ENCODE measurements at places on chromosomes 5 and 9. TPM values are rescaled to one million over a fixed set of nuclear protein-coding genes. Genes with fewer than 3 reads are reported as not detected.

GRCh38 chr9:91303741-91304415, 57.8 kb downstream of the AUH start:
- H3K4me1 ChIP-seq, result peaks cover 11% of the 10 kb centered on the region
- H3K27ac ChIP-seq, result no peak overlapping the region
- no peaks in the 10 kb centered on the region for H3K27me3 ChIP-seq
- H3K4me3 ChIP-seq, result no peak overlapping the region
- H3K36me3 ChIP-seq, result peaks cover 9% of the 10 kb centered on the region

DNA sequence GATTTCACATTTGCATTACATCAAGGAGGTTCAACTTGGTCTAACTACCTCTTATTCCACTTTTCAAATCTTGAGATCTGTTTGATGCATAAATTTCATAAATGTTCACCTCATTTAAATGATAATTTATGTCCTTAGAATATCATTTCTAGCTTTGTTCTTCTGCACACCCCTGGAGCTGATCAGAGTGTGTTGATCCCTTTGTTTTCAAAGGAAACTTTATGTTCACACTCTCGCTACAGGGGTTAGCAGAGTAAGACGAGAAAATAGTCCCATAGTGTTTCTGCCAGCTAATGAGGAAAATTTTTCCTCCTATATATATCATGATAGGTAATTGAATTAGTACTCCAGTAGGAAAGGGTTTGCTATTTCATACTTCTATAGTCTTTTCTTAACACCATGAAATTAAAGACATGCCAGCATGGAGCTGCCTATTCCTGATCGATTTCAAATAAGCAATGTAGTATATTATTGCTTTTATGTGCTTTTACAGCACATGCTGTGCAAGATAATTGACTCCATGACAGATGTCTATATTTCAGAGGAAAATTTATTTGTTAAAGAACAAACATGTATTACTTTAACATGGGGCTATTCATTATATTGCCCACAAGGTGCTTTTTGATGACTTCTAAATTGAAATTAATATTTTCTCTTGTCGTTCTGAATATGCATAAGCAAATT, 4.8 kb upstream of the PAM start:
- H3K36me3 ChIP-seq, result peaks cover 6% of the 10 kb centered on the region
- no peak overlapping the region for H3K27ac ChIP-seq
- H3K4me1 ChIP-seq, result peaks cover 35% of the 10 kb centered on the region
- DNase-seq, result no peak
- peaks cover 12% of the 10 kb centered on the region for H3K27me3 ChIP-seq
- no peak overlapping the region for H3K4me3 ChIP-seq

- no peak overlapping the region for H3K4me3 ChIP-seq
- no peaks in the 10 kb centered on the region for H3K27me3 ChIP-seq
- H3K27ac ChIP-seq, result no peak overlapping the region
- H3K4me1 ChIP-seq, result no peaks in the 10 kb centered on the region
Observed at GRCh38 chr5:178293815-178294214, 61.2 kb upstream of the PHYKPL start.

- H3K27ac ChIP-seq, result no peak overlapping the region
- H3K27me3 ChIP-seq, result peaks cover 40% of the 10 kb centered on the region
- H3K36me3 ChIP-seq, result no peaks in the 10 kb centered on the region
Observed at GRCh38 chr5:76718381-76718832, 2.5 kb downstream of the F2R start.

DNA sequence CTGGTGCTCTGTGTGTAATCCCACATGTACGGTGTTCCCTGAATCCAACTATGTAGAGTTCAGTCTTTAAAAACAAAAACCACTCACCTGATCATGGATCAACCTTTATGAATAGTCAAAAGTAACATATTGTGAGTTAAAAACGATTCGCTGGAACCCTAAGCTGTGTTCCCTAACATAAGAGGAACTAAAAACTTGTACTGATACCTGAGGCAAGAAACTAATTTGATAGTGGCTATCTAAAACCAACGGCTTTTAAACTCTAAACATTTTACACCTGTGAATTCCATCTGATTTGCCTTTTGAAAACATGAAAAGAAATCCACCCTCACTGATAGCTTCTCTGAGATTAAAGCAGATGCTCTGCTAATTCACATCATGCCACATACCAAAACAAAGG, 101.5 kb downstream of the DEPDC1B start:
- DNase-seq, result no peak
- no peak overlapping the region for H3K4me3 ChIP-seq
- H3K27me3 ChIP-seq, result no peaks in the 10 kb centered on the region
- H3K36me3 ChIP-seq, result peaks cover 1% of the 10 kb centered on the region

- no peak overlapping the region for H3K4me3 ChIP-seq
- peaks cover 22% of the 10 kb centered on the region for H3K4me1 ChIP-seq
- no peak overlapping the region for H3K27ac ChIP-seq
- H3K27me3 ChIP-seq, result peaks cover 6% of the 10 kb centered on the region
- DNase-seq, result no peak
- H3K36me3 ChIP-seq, result no peaks in the 10 kb centered on the region
Observed at GRCh38 chr9:127219520-127219919, 45.1 kb upstream of the GARNL3 start.

- no peak for DNase-seq
- peaks cover 3% of the 10 kb centered on the region for H3K36me3 ChIP-seq
- no peaks in the 10 kb centered on the region for H3K27me3 ChIP-seq
Observed at GRCh38 chr5:10653043-10653442, 89.2 kb downstream of the ANKRD33B start.

DNA sequence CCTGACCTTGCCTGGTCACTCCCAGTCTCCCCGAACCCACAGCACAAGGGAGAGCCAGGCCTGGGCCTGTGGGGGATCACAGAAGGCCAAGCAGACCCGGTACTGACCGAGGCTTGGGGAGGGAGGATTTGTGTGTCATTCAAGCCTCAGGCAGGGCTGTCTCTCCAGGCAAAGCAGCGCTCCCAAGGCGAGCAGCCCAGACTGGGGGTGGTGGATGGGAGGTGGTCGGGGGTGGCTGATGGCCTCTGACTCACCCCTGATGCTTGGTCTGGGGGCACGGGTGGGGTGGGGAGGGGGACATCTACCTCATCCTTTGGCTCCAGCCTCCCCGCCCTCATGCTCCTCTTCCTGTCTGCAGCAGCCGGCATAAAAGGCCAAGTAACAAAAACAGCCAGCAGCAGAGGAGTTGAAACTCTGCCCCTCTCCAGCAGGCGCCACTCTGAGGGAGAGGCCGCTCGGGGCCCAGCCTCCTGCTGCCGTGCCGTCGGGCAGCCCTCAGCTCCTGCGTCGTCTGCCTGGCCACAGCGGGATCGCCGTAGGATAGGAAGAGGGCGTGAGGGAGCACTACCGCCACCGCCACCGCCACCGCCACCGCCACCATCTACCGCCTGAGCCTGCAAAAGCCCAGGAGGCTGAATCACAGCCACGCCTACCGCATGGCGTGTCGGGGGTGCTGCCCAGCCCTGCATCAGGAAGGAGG, 166.0 kb downstream of the OLFM1 start:
- no peak overlapping the region for H3K4me3 ChIP-seq
- H3K36me3 ChIP-seq, result no peaks in the 10 kb centered on the region
- no peaks in the 10 kb centered on the region for H3K4me1 ChIP-seq
- no peak overlapping the region for H3K27ac ChIP-seq

GRCh38 chr9:131423171-131423581, 29.3 kb downstream of the PRRC2B start:
- peaks cover 33% of the 10 kb centered on the region for H3K36me3 ChIP-seq
- H3K27me3 ChIP-seq, result no peaks in the 10 kb centered on the region
- H3K27ac ChIP-seq, result peak overlapping the region; percentile 60
- no peak overlapping the region for H3K4me3 ChIP-seq

- H3K4me1 ChIP-seq, result peaks cover 8% of the 10 kb centered on the region
- no peak overlapping the region for H3K27ac ChIP-seq
- no peak for DNase-seq
- no peak overlapping the region for H3K4me3 ChIP-seq
- H3K27me3 ChIP-seq, result peaks cover 65% of the 10 kb centered on the region
- H3K36me3 ChIP-seq, result no peaks in the 10 kb centered on the region
Observed at GRCh38 chr9:116156621-116157314, 3.2 kb downstream of the PAPPA start.

DNA sequence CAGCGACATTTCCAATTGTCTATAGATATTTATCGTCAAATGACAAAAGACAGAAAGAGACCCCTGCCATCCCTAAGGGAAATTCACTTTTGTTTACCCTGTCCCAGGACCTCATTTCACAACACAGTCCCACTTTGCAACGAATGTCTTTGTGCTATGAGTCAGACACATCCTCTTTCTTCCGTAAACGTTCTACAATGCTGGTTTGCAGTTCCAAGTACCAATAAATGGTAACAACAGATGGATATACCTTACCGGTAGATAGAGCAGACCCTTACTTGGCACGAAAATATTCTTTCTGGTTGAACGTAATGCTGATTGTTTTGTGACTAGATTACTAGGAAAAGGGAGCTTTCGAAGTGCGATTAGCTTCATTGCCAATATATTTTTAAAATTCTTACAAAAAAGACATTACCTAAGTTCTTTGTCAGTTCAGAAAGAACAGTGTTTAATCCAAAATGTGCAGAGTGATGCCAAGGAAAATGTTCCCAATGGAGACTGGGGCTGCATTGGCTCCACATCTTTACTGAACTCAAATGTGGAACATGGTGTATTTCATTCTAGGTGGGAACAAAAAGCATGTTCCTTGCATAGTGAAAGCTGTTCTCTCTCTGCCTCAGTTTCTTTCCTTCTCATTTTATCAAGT, 202.5 kb upstream of the SLC27A6 start:
- no peaks in the 10 kb centered on the region for H3K36me3 ChIP-seq
- no peaks in the 10 kb centered on the region for H3K27me3 ChIP-seq
- H3K4me3 ChIP-seq, result no peak overlapping the region
- no peak for DNase-seq
- no peaks in the 10 kb centered on the region for H3K4me1 ChIP-seq

DNA sequence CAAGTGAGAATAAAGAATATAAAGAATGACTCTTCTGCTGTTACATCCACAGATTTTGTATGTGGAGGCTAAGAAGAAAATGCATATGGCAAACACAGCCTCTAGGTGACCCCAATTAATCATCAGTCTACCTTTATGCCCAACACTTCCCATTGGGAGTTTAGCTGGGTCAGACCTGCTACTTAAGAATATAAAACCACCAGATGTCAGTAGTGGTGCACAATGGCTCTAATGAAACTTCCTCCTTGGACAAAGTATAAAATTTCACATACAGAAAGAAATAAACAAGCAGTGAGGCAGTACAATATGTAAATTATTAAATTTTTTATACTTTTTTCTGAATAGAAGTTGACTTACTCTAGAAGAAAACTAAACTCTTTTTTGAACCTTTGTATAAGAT, 539.9 kb downstream of the BRINP1 start:
- no peaks in the 10 kb centered on the region for H3K27me3 ChIP-seq
- H3K4me3 ChIP-seq, result no peak overlapping the region
- no peak for DNase-seq
- no peaks in the 10 kb centered on the region for H3K4me1 ChIP-seq

DNA sequence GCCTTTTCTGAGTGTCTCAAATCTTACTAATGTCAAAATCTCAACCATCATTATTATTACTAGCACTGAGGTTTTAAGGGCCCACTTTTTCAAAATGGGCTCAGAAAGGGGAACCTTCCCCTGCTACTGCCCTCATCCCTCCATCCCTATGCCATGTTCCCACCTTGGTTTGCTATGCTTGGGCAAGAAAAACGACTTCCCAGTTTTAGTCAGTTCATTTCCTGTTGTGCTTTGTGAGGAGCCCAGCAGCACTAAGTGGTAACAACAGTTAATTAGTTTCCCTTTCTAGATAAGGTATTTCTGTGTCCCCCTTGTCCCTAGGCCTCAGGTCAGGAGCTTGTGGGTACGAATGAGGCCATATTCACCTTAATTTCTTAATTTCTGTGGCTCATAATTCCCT, 595.2 kb downstream of the RAB3C start:
- peaks cover 13% of the 10 kb centered on the region for H3K4me1 ChIP-seq
- no peak overlapping the region for H3K4me3 ChIP-seq
- no peak for DNase-seq
- H3K27ac ChIP-seq, result no peak overlapping the region

DNA sequence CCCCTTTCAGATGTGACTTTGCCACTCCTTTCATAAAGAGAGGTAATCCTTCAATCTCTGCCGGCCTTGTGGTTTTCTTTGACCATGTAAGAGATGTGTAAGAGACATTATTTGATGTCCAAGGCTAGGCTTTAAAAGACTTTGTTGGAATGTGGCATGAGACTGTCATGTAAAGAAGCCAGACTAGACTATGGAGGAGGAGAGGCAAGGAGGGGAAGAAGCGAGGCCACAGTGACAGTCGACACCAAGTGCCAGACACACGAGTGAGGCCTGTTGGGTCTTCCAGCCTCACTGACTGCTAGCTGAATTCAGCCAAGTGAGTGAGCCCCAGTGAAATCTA, 1013.3 kb downstream of the MAT2B start:
- H3K36me3 ChIP-seq, result no peaks in the 10 kb centered on the region
- H3K4me3 ChIP-seq, result no peak overlapping the region
- DNase-seq, result no peak
- H3K27ac ChIP-seq, result no peak overlapping the region
- no peaks in the 10 kb centered on the region for H3K27me3 ChIP-seq

- H3K36me3 ChIP-seq, result peaks cover 2% of the 10 kb centered on the region
- H3K4me1 ChIP-seq, result no peaks in the 10 kb centered on the region
- no peaks in the 10 kb centered on the region for H3K27me3 ChIP-seq
Observed at GRCh38 chr5:110169461-110169860, 479.7 kb downstream of the MAN2A1 start.

- peaks cover 46% of the 10 kb centered on the region for H3K27me3 ChIP-seq
- H3K27ac ChIP-seq, result no peak overlapping the region
- H3K36me3 ChIP-seq, result no peaks in the 10 kb centered on the region
- H3K4me3 ChIP-seq, result no peak overlapping the region
- H3K4me1 ChIP-seq, result peaks cover 5% of the 10 kb centered on the region
Observed at GRCh38 chr9:109311731-109312130, 9.1 kb downstream of the EPB41L4B start.

DNA sequence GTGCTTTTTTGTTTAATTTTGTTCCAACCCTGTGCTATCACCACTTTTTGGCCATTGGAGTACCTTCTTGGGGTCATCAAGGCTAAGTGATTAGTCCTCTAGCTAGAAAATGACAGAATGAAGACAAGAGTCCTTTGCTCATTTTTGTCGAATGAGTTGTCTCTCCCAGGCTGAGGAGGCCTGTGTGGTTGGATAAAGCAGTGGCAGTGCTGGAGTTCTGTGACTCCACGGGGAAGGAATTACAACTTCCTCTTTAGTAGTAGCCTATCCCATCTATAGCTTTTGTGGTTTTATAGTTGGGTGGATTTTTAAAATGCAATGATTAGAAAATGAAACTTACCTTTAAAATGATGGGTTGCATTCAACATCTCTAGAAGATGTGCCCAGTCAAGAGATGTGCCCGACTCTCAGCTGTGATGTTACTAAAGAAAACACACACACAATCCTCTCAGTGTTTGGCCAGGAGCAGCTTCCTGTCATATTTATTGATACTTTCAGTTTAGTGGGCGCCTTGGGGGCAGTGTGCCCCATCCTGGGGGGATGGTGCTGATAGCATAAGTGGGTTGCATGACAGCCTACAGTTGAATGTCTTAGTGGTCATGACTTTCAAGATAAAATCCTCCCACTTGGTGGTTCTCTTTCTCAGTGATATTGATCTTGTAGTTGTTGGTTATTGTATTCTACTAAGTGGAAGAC, 11.9 kb downstream of the OTULINL start:
- H3K4me3 ChIP-seq, result peak overlapping the region; percentile 65
- peak; percentile 82 for DNase-seq

- no peak for DNase-seq
- H3K27ac ChIP-seq, result no peak overlapping the region
- H3K36me3 ChIP-seq, result peaks cover 50% of the 10 kb centered on the region
- no peak overlapping the region for H3K4me3 ChIP-seq
- H3K4me1 ChIP-seq, result peaks cover 4% of the 10 kb centered on the region
- H3K27me3 ChIP-seq, result no peaks in the 10 kb centered on the region
Observed at GRCh38 chr9:19116107-19116790, 11.0 kb downstream of the PLIN2 start.

The SPINK4 gene
- total RNA-seq, result not detected

The SMIM33 gene
- 0.16 TPM for total RNA-seq

The FLT4 gene
- total RNA-seq, result 3.3 TPM

The ZCCHC7 gene
- 32.9 TPM for total RNA-seq

The RASGEF1C gene
- total RNA-seq, result not detected

The ADAMTSL2 gene
- total RNA-seq, result 0.25 TPM

Data from activated CD8-positive, alpha-beta T cell treated with anti-CD3 and anti-CD28 coated beads for 36 hours (primary cell).